G401 (cell line): ENCODE measurements at places on chromosomes 1 and 21.

GRCh38 chr1:201597551-201598230 is 58.8 kb downstream of the NAV1 start:
- DNase-seq = peak; percentile 83

DNA sequence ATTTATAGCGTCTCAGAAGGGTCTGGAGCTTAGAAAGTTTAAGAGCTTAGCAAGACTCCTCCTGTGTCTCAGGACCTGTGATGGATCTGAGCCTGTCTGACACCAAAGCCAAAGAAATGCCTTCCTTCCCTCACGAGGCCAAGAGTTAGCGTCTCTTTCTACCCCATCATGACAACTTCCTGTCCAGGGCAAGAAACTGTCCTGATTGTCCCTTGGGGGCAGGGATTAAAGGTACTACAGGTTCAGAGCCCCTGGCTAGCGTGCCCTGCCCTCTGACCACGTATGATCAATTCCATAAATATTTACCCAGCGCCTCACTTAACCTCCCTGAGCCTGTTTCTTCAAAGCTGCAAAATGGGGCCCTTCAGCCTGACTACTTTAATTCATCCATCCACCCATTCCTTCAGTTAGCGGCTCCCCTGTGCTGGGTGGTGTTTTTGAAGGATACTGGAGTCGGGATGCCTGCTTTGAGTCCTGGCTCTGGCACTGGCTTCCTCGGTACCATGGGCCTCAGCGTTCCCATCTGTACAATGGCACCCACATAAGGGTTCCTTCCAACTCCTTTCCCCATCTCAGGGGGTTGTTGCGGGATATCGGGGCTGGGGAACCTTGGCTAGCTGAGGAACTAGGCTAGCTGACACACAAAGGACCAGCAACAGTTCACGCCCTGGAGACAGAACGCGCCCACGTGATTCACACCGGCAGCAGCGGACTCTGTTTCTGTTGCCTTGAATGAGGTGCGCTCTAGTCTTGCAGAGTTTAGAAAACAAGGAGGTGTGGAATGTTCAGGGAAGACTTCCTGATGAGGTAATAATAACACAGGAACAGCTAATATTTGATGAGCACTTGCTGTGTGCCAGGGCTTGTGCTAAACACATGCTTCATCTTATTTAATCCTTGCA is 23.0 kb upstream of the EPHA2 start:
- DNase-seq = no peak

DNA sequence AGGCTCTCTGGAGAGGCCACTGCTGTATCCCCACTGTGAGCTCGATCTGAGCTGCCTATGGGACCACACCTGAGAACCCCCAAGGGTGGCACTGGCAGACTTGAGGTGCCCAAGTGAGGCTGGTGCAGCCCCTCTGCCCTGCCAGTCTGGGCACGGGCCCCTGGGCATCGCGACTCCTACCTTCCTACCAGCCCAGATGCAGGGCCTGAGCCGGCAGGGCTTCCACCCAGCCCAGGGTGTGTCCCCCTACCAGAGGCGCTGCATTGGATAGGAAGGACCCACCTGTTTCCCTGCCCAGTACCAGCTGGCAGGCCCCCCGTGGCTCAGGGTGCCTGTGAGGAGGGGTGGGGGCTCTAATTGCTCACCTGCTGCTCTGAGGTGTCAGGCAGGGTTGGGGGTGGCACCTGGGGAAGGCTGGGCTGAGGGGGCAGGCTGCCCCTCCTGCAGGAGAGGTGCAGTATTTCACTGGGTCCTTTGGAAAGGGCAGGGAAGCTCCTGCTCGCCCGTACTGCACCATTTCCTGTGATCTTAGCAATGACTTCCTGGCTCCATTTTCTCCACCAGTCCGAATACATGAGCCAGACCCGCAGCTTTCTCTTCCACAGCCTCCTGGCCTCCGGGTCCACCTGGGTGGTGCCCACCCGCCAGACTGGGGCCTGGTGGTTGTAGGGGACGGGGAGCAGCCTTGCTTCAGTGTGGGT is 11.8 kb downstream of the TP73 start:
- no peak for DNase-seq

GRCh38 chr21:42690586-42690985 is 37.2 kb downstream of the PDE9A start:
- DNase-seq = no peak

DNA sequence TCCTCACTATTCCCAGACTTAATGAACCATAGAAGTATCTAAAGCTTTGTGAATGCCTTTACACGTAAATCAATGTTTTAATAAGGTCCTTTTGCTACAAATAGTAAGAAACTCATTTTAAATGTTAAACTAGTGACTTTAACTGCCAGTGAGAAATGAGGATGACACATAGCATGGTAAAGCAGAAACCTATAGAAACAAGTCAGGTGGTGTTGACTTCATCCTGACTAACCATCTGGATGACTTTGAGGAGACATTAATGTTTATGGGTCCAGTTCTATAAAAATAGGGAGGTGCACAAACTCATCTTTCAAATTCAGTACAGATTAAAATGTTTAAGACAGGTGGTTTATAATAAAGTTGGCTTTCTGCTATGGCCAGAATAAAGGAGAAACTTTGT is 85.4 kb downstream of the COLGALT2 start:
- DNase-seq = no peak
